ENCODE measurements at places on chromosomes 6 and 20.

DNA sequence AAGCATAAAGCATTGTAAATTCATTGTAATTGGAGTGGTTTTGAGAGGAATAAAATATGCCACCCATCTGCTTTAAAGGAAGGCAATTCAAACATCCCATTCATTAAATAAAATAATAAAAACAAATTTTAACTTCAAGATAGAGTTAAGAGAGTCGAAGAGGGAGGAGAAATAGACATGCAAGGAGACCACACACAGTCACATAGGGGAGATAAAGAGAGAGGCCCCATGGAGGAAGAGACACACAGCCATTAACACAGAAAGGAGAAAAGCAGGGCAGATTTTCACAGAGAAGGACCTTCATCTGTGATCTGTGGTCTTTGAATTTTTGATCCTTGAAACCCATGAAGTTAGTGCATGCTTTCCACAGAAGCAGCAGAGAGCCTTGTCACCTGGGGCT, 214.3 kb upstream of the TCF21 start:
- DNase-seq = no peak

- DNase-seq = no peak
These were observed 139.1 kb upstream of the LAMP5 start for GRCh38 chr20:9375221-9375681.

DNA sequence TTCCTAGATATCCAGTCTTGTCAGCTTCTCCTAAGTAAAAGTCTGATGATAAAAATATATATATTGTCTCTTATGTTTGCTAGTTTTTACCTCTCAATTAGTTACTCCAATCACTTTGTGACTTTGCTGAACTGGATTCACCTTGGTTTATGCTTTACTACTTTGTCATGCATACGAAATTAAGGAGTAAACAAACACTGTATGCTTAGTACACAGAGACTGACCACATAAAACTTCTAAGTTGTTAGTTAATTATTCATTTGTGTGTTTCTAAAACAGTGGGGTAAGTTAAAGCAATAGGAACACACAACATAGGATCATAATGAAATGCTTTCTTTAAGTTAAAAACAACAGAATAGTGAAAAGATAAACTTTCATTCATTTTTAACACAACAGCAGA, 877.3 kb upstream of the MAP3K7 start:
- DNase-seq = no peak

DNA sequence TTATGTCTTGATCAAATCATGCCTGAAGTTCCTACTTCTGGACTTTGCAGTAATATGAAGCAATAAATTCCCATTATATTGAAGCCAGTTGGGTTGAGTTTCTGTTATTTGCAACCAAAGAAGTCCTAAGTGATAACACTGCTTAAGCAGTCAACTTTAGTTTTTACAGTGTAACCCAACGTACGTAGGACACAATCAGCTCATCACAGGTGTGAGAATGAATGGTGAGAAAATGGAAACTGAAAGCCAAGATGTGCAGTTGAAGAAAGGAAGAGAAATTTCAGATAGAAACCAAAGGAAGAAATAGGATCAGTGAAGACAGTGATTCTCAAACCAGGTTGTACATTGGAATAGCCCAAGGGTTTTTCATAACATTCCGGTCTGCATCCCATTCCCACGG, 211.4 kb upstream of the ZFP64 start:
- DNase-seq = no peak

- no peak for DNase-seq
These were observed 61.2 kb downstream of the SRC start for GRCh38 chr20:37407019-37407566.

DNA sequence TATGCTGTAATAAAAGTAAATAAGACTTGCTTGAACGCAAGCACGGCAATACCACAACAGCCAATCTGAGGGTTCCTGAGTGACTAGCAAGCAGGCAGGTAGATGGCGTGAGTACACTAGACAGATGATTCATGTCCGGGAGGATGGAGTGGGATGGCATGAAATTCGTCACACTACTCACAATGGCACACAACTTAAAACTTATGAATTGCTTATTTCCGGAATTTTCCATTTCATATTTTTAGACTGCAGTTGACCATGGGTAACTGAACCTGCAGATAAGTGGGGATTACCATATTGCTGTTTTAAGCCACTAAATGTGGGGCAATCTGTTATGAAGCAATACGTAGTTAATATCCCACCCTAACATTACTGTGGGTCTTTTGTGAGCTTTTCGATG, 93.6 kb upstream of the NFATC2 start:
- peak; percentile 27 for DNase-seq

- no peak for DNase-seq
These were observed 248.0 kb downstream of the TTLL2 start for GRCh38 chr6:167572841-167573271.

- DNase-seq = no peak
These were observed 212.6 kb downstream of the PLCB1 start for GRCh38 chr20:8344631-8345030.

- DNase-seq = no peak
These were observed 81.3 kb upstream of the NAA20 start for GRCh38 chr20:19935842-19936241.

GRCh38 chr20:38152621-38153221, 12.3 kb downstream of the TGM2 start:
- DNase-seq = no peak

DNA sequence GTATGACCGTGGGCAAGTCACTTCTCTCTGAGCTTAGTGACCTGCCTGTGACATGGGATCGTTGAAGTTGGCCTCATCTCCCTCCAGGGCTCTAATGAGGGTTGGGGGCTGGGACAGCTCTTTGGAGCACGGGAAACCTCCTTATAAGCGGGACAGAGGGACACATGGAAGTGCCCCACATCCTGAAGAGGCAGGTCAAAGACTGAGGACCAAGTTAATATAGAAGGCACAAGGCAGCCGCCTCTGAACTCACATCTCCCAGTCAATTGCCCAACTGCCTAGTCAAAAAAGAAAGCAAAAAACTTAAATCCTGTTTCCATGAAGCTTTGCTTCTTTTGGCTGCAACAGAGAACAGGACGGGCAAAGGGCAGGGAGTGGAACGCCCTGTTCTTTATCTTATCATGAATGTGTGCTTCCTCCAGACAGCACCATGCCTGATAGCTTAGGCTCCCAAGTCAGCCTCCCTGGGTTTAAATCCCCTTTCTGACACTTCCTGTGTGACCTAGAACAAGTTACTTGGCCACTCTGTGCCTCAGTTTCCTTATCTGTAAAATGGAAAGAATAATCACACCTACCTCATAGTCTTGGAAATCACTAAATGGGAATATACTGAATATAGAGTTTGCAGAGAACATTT, 27.1 kb downstream of the LBP start:
- DNase-seq = no peak

DNA sequence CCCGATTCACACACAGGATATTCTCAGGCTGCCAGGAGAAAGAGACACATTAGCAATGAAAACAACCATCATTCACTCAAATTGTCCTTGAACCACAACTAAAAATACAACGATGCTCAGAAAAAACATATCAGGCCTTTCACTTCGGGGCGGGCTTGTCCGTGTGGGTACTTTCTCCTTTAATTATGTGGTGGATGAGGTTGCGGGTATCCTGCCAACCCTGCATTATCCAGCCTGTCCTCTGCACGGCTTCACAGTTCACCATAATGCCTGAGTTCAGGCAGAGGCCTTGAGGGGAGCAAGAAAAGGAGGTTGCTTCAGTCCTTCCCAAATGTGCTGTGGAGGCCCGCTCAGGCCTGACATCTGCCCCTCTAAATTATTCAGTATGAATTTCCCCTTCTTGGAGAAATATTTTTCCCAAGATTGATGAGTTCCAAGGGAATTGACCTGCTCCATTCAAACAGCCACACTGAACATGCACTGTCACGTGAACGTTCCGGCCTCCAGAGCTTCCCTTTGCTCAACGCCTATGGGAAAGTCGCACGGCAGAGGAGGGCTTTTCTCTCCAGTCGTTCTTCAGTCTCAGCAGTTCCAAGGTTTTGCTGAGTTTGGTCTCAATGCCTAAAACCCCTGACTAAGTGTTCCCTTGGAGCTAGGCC, 70.3 kb downstream of the MYLK4 start:
- DNase-seq = no peak

GRCh38 chr20:63016514-63017075, 9.8 kb upstream of the BHLHE23 start:
- no peak for DNase-seq

GRCh38 chr20:18734525-18735189, 78.9 kb upstream of the SCP2D1 start:
- no peak for DNase-seq

GRCh38 chr6:36118550-36119107, 11.7 kb upstream of the MAPK13 start:
- peak; percentile 47 for DNase-seq

DNA sequence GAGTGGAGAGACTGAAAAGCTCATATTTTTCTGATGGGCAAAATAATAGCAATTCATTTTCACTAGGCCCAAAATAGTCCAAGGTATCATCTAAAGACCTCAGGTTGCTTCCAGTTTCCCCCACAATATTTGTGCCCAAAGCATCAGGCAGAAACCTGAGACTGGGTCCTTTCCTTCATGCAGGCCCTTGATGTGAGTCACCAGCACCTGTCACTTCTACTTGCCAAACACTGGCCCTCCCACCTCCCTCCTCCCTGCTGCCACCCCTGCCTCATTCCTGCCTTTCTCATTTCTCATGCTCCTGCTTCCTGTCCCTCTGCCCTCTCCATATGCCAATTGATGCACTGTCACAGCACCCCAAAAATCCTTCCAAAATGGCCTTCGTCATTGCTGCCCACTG, 230.4 kb upstream of the CST7 start:
- DNase-seq = no peak

DNA sequence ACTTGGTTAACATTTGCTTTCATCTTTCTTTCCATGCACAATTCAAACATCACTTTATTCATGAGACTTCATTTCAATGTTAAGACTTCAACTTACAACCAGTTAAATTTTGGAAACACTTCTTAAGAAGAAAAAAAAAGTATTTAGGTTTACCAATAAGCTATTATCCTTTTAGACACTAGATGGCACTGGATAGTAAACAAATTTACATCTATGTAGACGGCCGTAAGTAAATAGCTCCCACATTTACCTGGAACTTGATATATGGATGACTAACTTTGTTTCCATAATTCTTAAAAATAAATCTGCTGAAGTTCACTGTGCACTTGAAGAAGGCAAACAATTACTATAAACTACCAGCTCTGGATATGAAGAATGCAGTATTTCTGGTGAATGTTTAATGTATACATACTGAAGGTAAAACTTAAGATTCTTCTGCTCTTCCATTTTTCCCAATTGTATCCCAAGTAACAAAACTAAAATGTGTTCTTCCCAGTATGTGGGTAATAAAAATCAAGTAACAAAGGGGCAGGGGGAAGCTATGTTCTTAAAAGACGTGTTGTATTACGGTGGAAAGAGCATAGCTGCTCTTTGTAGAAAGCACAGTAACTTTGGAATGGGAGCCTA, 130.6 kb upstream of the C6orf118 start:
- DNase-seq = no peak

DNA sequence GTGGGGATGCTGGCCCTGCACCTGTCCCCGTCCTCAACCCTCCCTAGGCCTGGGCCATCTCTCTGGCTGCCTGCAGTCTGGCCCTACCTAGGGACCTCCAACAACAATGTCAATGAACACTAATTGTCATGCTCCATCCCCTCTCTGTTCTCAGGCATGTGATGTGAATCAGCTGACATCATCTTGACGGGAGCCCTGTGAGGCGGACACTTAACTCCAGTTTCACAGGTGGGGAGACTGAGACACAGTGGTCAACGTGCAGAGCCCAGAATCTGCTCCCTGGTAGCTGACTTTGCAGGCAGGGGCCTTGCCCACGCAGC, 762 bp upstream of the TCEA2 start:
- DNase-seq = no peak

GRCh38 chr6:135990855-135991464, 139.5 kb downstream of the PDE7B start:
- DNase-seq = no peak

- no peak for DNase-seq
These were observed 9.8 kb downstream of the PAQR8 start for GRCh38 chr6:52371656-52372191.

GRCh38 chr6:30483677-30484279, 5.5 kb upstream of the HLA-E start:
- no peak for DNase-seq

GRCh38 chr6:5782783-5783547, 223.8 kb downstream of the NRN1 start:
- no peak for DNase-seq

DNA sequence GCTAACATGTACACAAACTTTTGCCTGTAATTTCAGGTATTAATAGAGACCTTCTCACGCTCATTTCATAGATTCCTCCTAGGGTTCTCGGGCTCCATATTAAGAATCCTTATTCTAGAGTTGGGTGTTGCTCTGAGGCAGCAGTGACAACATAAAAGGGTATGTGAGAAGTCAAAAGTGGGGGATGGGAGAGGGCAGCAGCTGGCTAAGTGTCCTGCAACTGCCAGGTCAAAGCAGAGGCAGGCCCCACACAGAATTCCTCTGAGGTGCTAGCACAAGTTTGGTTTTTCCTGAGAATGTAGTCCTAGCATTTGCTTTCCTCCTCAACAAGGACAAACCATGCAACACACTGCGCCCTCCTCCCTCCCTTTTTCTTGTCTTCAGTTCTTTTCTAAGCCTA, 4.6 kb downstream of the NSFL1C start:
- DNase-seq = no peak

Data from activated T-helper 9 cell treated with anti-CD3 and anti-CD28 coated beads, Interleukin-2, amount 50 U/mL, for 16 hours (primary cell).